ENCODE measurements at places on chromosomes 11 and 22.

GRCh38 chr11:69189059-69189458 is 33.3 kb downstream of the SMIM38 start:
- no peak for DNase-seq

DNA sequence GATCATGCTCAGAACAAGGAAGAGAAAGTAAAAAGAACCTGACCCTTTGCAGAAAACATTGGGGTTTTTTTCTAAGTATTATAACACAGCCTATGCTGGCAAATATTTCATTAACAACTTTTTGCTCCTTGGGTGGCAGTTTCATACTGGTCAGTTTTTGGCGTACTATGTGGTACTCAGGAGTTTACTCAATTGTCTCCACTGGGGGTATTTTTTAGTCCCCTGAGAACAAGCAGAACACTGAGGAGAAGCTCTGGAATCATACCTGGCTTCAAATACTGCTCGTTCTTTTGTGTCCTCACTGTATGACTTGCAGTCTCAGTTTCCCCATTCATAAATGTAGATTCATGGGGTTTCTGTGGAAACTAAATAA is 90.4 kb downstream of the SERGEF start:
- DNase-seq = no peak

DNA sequence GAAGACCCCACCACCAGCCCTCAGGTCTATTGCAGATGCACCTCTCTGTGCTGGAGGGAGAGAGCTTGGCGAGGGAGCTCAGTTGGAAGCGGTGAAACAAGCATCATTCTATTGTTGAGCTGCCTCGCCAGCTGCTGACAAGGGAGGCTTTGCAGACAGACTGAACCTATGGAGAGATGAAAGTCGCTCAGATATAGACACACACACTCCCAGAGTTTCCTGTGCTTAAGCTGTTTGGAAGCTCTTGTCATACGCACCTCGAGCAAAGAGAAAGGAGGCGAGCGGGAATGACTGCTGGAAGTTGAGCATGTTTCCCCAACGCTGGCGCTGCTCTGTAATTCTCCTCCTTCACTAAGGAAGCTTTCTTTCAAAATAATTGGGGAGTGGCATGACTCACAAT is 126.1 kb downstream of the TRIM29 start:
- no peak for DNase-seq

GRCh38 chr11:125407046-125407445 is 89.0 kb downstream of the FEZ1 start:
- no peak for DNase-seq

- no peak for DNase-seq
Measured at GRCh38 chr11:72730243-72730642, 22.0 kb downstream of the ARAP1 start.

All from hematopoietic multipotent progenitor cell treated with erythropoietin and hydrocortisone succinate and interleukin-3 and kit ligand, for 8 days (in vitro differentiated cells).